ENCODE measurements at places on chromosomes 4 and X.

- DNase-seq: no peak
Observed at GRCh38 chrX:69255441-69256290, 90.4 kb upstream of the PJA1 start.

- no peak for DNase-seq
Observed at GRCh38 chr4:114252499-114252898, 273.1 kb upstream of the ARSJ start.

DNA sequence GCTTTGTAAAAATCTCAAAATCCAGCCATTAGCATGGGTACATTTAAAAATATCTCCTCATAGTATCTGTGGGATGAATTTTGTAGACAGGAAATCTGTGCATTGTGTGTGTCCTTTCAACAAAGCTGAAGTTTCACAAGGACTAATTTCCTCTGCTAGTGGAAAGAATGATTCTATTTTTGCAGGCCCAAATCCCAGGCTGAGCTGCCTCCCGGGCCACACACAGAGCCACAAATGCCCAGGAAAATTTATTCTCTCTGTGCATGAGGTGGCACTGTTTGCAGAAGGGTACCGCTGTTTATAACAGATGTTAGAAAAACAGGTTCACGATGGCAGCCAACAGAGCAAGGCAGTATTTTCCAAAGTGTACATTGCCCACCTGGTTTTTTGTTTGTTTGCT lies 11.0 kb upstream of the VCX3B start:
- DNase-seq: no peak

- no peak for DNase-seq
Observed at GRCh38 chrX:100340491-100341141, 69.5 kb downstream of the PCDH19 start.

DNA sequence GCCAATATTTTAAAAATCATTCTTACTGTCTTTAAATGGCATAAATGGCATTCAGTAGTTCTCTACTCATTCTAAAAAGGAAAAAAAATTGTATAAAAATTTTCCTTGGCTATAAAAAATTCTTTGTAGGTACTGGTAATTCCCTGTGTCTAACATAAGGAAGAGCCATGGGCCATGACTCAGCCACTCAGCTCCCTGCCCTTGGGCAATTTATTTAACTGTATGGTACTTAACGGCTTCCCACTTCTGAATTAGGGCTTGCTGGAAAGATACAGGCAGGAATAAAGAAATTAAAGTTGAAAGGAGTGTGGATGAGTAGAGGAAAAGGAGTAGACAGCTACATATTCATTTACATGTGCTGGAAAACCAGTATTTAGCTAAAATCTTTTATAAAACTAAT lies 30.6 kb downstream of the ABHD18 start:
- DNase-seq: no peak

DNA sequence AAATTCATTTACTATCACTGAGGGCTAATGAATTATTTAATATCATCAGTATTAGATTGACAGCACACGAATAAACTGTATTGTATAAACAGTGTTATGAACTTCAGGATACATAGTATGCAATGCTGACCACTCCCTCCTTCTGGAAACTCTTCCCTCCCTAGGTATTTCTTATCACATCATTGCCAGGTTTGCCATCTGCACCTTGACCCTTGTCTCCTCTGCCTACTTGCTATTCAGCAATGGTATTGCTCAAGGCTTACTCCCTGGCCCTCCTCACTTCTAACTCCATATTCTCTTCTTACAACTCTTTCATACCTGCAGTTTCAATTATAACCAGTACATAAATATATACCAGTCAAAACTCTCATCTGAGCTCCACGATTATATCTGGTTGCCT lies 38.9 kb downstream of the ATP8A1 start:
- no peak for DNase-seq

DNA sequence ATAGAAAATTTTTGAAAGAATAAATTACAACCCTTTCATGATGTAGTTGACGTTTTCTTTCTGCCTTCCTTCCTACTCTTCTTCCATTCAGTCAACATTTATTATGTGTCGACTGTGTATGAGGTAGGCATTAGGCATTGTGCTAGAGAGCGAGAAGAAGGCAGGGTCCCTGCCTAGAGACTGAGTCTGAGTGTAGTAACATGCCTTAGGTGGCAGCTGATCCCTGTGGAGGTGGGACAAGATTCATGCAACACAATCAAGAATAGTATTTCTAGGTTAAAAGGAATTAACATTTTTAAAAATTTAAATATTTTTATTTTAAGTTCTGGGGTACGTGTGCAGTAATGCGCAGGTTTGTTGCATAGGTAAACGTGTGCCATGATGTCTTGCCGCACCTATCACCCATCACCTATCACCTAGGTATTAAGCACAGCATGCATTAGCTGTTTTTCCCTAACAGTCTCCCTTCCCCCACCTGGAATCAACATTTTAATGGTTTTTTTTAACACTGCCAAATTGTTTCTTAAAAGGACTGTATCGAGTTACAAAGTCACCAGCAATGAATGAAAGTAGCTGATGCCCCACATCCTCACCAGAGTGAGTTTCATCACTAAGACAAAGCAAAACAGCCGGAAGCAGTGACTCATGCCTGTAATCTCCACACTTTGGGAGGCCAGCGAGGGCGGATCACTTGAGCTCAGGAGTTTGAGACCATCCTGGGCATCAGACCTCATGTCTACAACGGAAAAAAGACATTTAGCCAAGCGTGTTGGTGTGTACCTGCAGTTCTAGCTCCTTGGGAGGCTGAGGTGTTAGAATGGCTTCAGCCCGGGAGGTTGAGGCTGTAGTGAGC lies 84.0 kb downstream of the WWC2 start:
- DNase-seq: peak; percentile 76

DNA sequence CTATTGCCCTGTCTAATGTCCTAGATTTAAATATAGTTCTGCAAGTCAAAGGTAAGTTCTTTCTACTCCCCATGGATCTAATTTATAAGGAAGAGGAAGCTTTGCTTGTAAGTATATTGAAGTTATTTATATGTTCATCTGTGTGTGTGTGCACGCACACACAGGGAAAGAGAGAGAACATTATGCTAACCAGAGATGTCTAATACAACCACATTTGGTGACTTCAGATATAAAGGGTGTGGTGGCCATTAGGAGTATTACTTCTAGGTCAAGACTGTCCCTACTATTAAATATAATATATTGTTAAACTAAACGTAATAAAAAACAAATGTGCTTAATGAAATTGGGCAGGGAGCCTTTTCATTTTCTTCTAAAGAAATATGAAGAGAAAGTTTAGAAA lies 4.1 kb downstream of the DCK start:
- DNase-seq: no peak

GRCh38 chrX:6465756-6466155 lies 69.2 kb downstream of the VCX3A start:
- no peak for DNase-seq

DNA sequence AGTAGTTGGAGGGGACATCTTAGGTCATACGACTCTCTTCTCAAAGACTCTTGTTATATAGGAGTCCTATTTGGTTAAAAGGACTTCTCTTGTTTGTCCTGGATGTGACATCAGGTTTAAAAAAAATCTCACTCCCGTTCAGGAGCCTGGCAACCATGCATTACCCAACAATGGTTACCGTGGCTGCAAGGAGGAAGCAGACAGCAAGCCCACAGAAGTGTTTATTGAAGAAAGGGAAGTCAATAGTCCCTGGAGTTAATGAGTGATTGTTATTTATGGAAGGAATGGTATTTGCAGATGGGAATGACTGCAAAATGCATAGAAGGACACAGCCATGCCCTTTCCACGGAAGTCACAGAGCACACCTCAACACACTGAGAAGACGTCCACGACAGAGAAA lies 75.9 kb upstream of the ENPP6 start:
- DNase-seq: no peak

DNA sequence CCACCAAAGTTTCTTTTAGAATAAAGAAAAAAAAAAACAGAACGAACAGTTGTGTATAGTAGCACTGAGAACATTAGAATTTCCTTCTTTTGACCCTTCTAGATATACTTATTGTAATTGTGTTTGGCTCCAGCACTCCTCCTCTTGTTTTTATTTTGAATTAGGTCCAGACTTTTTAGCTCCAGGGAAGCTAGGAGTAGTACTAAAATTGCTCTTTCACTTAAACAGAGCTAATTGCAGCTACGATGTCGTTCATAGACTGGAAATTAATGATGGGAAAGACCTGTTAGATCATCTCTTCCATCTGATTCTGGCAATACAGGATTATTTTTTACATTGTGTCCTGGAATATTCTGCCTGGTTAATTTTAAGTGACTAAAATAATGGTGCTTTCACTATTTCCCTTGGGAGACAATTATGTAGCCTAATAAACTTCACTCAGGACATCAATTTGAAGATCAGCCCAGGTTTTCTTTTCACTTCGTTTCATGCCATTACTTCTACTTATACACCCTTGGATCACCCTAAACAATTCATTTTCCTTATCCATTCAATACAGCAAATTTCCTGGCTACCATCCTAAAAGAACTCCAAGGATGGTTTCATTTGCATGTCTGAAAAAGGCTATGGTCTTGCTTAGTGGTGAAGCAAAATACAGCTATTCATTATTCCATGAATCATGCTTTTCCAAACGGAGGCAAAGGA lies 480.8 kb upstream of the TECRL start:
- no peak for DNase-seq

DNA sequence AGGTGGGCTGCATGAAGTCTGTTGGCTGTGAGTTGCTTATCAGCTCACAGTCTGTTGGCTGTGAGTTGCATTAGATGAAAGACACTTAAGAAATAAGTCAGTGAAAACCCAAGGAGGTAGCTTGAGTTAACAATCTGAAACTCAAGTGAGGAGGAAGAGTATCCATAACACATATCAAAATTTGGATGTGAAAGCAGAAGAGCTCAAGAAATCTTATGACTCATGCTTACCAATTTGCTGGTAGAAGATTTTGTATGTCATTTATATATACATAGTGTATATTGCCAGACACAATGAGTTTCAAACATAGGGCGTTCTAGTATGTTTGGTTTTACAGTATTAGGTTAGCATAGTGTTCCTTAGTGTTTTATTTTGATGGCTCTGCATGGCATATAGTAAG lies 107.4 kb downstream of the DDIT4L start:
- DNase-seq: no peak

DNA sequence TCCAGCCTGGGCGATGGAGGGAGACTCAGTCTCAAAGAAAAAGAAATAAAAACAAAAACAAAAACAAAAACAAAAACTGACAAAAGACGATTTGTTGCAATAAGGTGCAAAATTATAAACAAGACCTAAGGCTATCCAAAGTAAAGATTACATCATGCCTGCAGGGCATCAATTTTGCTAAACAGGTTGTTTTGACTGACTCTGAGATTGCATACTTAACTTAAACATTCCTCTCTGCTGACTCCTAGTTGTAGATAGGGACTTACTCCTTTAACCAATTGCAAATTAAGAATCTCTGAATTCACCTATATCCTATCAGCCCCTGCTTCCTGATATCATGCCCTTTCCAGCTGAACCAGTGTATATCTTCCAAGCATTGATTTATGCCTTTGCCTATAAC lies 2687.3 kb downstream of the PCDH7 start:
- no peak for DNase-seq

DNA sequence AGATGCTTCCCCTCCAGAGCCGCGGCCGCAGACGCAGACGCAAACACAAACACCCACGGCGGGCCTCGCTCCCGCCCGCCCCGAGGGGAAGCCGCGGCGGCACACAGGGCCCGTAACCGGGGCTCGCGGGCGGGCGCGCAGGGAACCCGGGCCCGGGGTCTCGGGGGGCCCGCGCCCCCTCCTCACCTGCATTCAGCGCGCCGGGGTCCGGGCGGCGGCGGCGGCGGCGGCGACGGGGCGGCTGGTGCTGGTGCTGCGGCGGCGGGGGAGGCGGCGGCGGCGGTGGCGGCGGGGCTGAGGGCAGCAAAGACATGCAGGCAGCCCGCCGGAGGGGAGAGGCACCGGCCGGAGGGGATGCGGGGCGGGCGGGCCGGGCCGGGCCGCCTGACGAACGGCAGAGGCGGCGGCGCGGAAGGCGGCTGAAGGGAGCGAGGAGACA lies 255 bp upstream of the CNOT6L start:
- peak; percentile 80 for DNase-seq

DNA sequence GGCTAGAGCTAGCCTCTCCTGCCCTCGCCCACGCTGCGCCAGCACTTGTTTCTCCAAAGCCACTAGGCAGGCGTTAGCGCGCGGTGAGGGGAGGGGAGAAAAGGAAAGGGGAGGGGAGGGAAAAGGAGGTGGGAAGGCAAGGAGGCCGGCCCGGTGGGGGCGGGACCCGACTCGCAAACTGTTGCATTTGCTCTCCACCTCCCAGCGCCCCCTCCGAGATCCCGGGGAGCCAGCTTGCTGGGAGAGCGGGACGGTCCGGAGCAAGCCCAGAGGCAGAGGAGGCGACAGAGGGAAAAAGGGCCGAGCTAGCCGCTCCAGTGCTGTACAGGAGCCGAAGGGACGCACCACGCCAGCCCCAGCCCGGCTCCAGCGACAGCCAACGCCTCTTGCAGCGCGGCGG lies at the start of gene AR:
Gene AR (plus strand): TSS at position 204 of the 400 bp plus-strand sequence. CDS start 1,126 bp downstream, outside the sequence.
- peak; percentile 79 for DNase-seq

DNA sequence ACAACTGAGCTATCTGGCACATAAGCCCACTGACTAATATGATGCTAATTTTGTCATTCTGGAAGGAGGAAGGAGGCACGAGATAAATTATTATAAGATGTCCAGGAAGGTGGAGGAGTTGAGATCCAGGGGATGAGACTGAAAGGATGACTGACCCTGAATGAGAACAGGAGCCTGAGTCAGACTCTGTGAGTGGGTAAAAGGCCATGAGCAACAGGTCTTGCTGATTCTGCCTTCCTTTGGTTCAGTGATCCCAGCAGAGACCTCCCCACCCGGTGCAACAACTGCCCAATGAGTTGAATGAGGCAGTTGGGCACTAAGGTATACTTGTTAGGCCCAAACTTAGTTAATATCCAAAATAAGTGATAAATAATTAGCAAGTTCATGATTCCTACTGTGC lies 238.1 kb upstream of the GPC4 start:
- DNase-seq: no peak

DNA sequence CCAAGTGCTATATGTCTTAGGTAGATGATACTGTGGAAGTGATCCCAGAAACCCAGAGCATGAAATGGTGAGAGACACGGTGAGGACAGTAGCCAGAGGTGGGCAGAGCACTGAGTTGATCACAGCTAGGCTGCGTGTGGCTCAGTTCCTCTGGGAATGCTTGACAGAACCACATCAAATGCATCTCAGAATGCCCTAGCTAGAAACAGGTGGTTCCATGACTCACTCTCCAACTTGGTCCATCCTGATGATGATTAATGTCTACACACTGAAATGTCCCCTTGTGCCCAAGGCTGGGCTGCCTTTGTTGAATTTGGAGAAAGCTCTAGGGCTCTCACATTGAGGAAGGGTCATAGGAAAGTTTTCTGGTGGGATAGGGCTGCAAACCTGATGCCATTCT lies 113.6 kb downstream of the ZNF518B start:
- no peak for DNase-seq

All from osteoblast (primary cell).